ENCODE measurements at places on chromosomes 11 and 22. TPM values are rescaled to one million over a fixed set of nuclear protein-coding genes. Genes with fewer than 3 reads are reported as not detected.

NXPE2 gene
- total RNA-seq, result not detected

CCDC15 gene
- 1.1 TPM for total RNA-seq

SYT12 gene
- total RNA-seq, result not detected

CALCA gene
- total RNA-seq, result not detected

FAM180B gene
- 0.92 TPM for total RNA-seq

OR2AG1 gene
- total RNA-seq, result not detected

GPHA2 gene
- total RNA-seq, result 0.56 TPM

CRYBB3 gene
- total RNA-seq, result not detected

ROBO3 gene
- total RNA-seq, result 27.2 TPM

GRCh38 chr11:102382384-102382783 lies 35.4 kb downstream of the BIRC2 start:
- DNase-seq, result no peak

DNA sequence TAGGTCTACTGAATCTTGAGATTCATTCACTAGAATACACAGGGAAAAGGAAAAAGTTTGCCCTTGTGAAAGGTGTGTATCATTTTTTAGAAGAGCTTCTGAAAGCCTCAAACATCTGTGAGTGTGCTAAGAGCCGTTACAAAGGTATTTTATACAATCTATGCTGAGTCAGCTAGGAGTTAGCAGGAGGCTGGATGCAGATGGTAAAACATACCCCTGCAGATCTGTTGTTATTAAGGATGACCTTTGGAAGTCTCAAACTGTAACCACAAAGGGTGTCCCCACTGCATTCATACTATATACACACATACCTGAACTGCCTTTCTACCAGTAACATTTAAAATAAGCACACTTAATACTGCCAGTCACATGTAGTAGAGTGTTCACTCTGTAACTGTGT lies 8.4 kb upstream of the C11orf91 start:
- no peak for DNase-seq

GRCh38 chr22:37233751-37234631 lies 10.1 kb downstream of the RAC2 start:
- no peak for DNase-seq

- peak; percentile 36 for DNase-seq
Measured at GRCh38 chr11:45801723-45802315, 3.1 kb upstream of the SLC35C1 start.

- DNase-seq, result no peak
Measured at GRCh38 chr11:108512708-108513107, 14.5 kb upstream of the POGLUT3 start.

DNA sequence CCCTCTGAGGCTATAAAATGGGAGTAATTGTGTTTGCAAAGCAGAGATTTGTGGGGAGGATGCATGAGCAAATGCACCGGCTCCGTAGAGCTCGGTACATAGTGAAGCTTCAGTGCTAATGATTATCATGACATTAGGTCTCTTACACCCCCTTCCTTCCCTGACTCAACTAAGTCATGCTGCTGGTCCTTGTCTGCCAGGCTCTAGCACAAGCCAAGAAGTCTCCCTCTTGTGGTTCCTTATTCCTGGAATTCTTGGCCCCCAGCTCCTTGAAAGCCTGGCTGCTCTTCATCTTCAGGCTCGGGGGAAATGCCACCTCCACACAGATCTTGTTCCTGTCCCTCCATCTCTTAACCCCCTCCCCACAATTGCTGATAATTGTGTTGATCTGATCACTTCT lies 45.7 kb upstream of the SYT13 start:
- no peak for DNase-seq

- DNase-seq, result no peak
Measured at GRCh38 chr11:104776501-104777170, 121.6 kb downstream of the CASP12 start.

DNA sequence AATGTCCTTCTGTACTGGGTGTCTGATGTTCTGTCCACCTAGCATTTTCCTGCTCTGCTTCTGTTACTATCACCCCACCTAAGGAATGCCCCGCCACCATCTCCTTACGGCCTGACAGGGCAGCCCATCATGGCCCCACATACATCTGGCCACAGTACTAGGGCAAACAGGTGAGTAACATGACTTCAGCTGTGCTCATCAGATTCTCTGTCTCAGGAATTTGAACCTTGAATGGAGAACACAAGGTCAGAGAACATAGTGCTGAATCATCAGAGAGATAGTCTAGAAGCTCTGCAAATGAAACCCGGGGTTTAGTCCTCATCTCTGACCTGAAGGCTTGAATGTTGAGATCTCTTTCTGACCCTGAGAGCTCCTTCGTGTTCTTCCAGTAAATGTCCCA lies 32.4 kb downstream of the ZC3H12C start:
- DNase-seq, result no peak

GRCh38 chr11:134639586-134640330 lies 227.7 kb upstream of the B3GAT1 start:
- DNase-seq, result no peak

DNA sequence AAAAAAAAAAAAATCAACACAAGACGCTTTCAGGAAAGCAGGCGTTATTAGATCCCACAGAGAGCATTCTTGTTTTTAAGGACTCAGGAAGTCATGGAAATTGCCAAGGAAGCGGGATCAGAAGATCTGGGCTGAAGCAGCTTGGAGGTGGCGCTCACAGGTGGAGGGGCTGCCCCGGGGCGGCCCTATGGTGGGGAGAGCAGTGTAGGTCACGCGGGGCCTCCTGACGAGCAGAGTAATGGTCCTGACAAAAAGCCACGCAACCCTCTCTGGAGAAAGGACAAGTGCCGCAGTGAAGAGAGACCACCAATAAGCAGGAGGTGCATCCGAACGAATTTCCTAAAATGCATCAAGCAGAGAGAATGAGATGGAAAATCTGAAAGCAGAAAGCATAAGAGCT lies 407.0 kb downstream of the BRD1 start:
- no peak for DNase-seq
